ENCODE measurements at places on chromosomes 16 and 17.

DNA sequence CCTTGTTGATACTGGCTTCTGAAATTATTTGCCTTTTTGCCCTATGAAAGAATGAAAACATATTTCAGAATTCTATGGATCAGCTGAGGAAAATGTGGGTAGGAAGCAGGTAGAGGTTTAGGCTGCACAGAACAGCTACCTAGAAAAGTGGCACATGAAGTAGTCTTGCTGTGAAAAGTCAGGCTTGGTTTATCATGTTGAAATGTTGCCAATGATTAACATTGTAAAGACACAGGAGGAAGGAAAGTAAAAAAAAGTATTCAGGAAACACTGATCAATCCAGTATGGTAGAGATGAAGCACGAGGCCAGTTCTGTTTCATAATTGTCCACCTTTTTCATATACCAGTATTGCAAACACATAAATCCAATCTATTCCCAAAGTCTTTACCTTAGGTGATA, 29.9 kb downstream of the ABCA6 start:
- DNase-seq, result no peak

DNA sequence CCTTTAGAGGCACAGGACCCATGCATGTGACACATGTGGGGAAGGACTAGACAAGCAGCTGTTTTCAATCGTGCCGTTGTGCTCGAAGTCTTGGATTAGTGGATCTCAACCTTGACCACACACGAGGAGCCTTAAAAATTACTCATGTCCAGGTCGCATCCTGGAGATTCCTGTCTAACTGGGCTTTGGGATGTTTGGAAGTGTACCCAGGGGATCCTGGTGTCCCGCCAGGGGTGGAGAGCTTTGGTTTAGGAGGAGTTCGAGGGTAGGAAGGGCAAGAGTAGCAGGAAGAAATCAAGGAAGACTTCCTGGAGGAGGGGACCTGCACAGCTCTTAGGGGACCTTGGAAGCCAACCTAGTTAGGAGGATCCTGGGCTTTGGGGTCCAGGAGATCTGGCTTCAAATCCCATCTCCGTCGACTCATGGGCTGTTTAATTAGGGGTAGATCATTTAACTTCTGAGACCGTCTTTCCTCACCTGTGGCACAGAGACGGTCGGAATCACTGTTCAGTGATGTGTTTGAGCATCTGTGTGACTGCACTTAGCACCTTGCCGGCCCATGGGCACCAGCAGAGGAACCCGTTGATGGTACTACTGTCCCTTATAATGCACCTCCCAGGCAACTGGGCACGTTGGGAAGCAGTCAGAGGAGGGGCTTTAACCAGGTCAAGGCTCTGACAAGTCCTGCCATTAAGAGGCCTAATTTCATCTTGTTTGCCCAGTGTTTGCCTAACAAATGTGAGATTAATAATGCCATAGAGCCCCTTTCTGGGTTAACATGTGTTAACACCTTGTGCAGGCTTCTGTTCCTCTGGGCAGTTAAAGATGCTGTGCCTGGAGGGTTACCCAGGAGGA, 102.0 kb upstream of the PLCG2 start:
- no peak for DNase-seq

DNA sequence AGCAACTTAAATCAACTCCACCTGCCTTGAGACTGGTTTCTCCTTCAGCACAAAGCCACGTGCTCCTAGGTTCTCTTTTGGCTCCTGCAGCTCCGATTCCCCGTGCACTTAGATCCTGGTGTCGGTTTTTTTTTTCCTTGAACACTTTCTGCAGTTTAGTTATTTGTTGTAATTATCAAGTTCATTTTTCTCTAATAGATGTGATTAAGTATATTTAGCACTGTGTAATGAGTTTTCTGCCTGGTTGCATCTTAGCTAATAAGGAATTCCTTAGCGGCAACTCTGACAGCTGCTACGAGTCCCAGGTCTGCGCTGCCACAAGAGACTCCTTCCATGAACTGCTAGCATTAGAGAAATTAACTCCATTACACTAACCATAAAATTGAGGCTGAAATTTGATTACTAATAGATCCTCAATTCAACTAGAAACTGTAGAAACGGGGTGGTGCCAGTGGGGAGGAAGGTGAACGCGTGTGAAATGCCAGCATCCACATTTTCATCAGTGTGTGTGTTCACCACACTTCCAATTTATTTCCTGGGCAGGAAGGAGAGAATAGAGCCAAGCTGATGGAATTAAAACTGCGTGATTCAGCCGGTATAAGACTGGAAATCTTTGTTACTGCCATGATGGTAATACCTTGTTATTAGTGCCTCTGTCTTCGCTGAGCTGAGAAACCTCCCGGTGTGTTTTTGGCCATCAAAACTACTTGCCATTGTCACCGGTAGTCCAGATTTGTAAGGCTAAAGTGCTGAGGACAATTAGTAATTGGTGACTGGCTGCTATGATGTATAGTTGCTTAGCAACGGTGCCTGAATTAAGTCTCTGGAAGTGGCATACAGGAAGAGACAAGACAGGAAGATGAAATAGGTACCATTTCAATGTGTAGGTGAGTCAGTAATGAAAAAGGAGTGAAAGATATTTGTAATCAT, 232.4 kb downstream of the IRX3 start:
- no peak for DNase-seq

- no peak for DNase-seq
These were observed 39.0 kb downstream of the PRKCB start for GRCh38 chr16:23874613-23875294.

- DNase-seq, result no peak
These were observed 40.6 kb upstream of the HOXB13 start for GRCh38 chr17:48769009-48769675.
